ENCODE measurements at places on chromosomes 7 and 10.

GRCh38 chr10:44827431-44828006 lies 83.6 kb upstream of the TMEM72 start:
- no peak for DNase-seq

GRCh38 chr10:85151506-85151905 lies 823.1 kb downstream of the CCSER2 start:
- no peak for DNase-seq

DNA sequence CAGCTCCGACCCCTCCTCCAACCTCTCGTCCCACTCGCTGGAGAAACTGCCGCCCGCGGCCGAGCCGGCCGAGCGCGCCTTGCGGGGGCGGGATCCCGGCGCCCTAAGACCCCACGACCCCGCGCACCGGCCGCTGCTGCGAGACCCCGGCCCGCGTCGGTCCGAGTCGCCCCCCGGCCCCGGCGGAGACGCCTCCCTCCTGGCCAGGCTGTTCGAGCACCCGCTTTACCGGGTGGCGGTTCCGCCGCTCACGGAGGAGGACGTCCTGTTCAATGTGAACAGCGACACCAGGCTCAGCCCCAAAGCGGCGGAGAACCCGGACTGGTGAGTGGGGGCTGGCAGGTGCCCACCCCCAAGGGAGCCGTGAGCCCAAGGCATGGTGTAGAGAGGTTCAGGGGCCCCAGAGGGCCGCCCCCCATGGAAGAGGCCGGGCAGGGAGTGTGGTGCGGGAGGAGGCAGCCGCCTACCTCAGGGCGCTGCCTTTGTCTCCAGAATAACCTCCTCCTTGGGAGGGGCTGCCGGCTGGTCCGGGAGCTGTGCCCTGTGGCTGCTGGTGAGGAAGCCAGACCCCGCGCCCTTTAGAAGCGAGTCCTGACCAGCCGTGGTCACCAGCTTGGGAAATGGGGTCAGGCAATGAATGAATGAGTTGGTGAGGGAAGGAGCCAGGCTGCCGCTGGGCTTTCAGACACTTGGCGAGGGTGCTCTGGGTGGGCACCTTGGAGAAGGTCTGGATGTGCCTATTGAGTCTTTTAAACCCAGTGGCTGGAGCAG lies 1.3 kb downstream of the FAM20C start:
- DNase-seq: no peak

- DNase-seq: no peak
Measured at GRCh38 chr7:71459132-71459531, 327.2 kb downstream of the GALNT17 start.

DNA sequence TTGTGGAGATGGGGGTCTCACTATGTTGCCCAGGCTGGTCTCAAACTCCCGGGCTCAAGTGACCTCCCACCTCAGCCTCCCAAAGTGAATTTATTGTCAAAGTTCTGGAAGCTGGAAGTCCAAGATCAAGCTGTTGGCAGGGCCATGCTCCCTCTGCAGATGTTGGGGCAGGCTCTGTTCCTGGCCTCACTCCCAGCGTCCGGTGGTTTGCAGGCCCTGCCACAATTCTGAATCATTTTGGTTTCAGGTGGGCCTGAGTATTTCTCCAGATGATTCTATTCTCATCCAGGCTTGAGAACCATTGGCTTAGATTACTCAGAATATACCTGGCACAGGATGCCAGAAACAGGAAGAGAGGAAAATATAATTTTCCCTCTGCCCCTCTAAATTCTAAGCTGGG lies 737.4 kb downstream of the TNS3 start:
- no peak for DNase-seq

DNA sequence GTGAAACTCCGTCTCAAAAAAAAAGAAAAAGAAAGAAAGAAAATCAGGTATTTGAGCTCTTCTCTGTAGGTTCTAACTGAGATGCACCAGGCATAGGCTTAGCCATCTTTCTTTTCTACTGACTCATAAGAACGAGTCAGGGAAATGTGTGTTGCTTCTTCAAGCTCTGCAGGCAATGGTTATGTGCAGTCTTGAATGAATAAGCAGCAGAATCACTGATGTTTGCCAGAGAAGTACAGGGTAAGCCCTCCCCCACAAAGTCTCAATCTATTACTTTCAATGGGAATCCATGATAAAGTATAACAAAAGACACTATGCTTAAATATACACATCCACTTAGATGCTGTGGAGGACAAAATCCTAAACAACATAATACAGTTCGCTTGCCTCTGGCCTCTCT lies 239.2 kb downstream of the PARD3 start:
- no peak for DNase-seq

DNA sequence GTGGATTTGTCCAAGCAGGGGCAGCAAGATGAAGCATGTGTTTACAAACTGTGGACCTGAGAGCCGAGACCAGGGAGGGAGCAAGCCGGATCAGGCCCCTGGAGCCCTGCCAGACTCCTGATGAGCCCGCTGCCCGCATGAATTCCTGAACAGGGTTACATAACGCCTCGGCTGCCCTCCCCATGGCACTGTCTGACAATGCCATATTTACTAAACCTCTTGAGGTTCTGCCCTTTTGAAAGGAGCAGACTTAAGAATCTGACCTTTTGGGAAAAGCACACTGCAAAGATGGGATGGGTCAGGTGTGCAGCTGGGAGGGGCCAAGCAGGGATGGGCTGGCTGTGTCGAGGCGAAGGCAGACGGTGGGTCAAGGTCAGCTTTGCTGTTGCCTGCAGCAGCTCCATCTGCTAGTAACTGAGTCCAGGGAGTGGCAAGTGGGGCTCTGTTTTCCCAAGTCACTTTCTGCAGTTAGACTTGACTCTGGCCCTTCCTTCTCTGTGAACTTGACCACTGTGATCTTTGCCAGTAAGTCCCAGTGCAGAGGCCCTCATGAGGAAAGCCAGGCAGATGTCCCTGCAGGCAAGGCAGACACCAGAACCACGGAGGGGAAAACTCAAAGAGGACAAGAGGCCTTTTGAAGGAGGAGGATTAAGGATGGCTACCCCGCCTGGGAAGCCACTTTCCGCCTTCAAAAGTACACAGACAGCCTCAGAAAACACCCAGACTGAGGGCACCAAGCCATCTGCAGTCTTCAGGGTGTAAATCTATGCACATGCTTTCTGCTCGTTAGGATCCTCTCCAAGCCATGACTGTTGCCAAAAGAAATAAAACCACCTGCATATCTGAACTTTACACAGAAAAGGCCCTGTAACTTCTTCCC lies 175.8 kb downstream of the TNS3 start:
- no peak for DNase-seq

- no peak for DNase-seq
Measured at GRCh38 chr7:145030754-145031153, 194.9 kb upstream of the TPK1 start.

DNA sequence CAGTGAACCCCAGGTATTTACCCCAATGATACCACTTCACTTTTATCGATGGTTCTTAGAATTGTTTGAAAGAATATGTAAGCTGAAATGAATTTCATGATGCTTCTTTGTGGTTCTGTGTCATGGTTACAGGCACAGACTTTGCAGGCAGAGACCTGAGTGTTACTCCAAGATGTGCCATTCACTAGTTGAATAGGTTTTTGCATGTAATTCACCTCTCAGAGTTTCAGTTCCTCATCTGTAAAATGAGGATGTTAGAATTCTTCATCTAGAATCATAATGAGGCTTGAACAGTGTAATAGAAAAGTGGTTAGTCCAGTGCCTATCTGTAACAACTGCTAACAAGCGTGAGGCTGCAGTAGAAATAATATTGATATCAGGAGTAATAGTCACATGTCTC lies 54.6 kb downstream of the VSTM2A start:
- peak; percentile 19 for DNase-seq

GRCh38 chr10:80104066-80104926 lies 25.8 kb downstream of the TMEM254 start:
- peak; percentile 45 for DNase-seq

DNA sequence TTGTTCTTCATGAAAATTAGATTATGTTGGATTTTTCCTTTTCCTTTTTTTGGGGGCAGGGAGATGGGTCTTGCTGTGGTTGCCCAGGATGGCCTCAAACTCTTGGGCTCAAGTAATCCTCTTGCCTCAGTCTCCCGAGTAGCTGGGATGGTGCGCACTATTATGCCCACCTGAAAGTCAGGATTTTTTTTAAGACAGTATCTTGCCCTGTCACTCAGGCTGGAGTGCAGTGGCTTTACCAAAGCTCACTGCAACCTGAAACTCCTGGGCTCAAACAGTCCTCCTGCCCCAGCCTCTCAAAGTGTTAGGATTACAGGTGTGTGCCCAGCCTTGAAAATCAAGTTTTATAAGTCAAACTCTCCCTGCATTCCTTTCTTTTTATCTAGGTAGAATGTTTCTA lies 1.7 kb upstream of the TET1 start:
- no peak for DNase-seq

Data from GM20000 (cell line).